Smooth muscle cell of the brain vasculature (primary cell): ENCODE measurements at places on chromosomes 1 and 21.

- no peak for DNase-seq
These were observed 62.0 kb upstream of the ABCG1 start for GRCh38 chr21:42156690-42157605.

DNA sequence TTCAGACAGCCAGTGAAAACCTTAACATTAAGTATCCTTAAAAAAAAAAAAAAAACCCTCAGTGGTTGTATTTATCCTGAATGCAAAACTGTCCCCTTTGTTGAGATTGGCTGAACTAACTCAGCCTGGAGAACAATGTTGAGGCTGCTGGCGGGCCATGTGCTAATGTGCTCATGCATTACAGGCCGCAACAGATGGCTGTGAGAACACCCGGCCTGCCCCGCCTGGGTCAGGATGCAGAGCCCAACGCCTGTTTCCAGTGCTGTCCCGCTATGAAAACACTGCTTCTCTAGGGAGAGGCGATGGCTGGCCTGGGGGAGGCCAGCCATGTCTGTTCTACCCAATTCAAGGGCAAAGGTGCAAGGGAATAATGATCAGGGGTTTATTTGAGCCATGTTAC is 13.8 kb downstream of the OLIG2 start:
- no peak for DNase-seq

GRCh38 chr1:39148942-39149341 is 55.6 kb upstream of the MACF1 start:
- DNase-seq = no peak

DNA sequence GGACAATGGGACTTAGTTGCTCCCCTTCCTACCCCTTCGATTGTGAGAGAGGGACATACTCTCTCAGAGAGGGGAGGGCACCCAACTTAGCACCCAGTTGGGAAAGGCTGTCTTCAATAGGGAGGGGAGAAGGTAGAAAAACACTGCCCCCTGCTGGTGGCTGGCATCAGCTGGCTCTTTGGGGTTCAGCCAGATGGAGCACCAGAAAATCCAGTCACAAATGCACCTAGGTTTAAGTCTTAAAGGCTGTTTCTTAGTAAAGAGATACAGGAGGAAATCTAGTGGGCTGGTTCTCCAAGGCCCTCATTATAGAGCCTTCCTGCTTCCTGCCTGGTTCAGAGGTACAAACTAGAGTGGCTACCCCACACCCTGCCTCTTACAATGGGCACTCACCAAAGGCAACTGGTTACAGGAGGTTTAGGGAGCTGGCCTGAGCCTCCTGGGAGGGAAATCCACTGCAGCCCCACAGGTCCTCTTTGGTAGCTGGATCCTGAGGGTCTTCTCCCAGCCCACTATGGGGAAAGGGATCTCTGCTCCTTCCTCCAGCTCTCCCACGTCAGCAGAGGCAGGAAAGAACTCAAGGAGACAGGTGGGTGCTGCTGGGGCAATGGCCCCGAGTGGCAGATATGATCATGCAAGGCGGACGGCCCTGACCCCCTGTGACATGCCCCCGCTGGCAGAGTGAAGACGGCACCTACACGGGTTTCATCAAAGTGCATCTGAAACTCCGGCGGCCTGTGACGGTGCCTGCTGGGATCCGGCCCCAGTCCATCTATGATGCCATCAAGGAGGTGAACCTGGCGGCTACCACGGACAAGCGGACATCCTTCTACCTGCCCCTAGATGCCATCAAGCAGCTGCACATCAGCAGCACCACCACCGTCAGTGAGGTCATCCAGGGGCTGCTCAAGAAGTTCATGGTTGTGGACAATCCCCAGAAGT is 28.3 kb downstream of the EIF2D start:
- peak; percentile 28 for DNase-seq

- DNase-seq = no peak
These were observed 284.4 kb upstream of the PKN2 start for GRCh38 chr1:88399690-88400089.

DNA sequence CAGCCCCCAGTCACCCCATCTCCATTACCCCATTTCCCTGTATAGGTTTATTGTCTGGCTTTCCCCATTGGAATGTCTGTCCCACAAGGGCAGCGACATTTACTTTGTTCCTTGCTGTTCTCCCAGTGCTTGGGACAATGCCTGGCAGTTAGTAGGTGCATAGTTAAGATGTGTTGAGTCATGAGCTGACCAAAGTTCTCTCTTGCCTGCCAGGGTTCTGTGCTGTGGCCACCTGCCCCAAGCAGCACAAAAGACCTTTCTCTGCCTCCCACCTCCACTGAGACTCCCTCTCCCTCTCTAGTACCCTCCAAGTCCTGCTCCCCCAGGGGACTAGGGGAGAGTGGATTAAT is 40.0 kb downstream of the TMCO4 start:
- DNase-seq = no peak

- DNase-seq = no peak
These were observed 2.2 kb upstream of the USP24 start for GRCh38 chr1:55217226-55217986.

DNA sequence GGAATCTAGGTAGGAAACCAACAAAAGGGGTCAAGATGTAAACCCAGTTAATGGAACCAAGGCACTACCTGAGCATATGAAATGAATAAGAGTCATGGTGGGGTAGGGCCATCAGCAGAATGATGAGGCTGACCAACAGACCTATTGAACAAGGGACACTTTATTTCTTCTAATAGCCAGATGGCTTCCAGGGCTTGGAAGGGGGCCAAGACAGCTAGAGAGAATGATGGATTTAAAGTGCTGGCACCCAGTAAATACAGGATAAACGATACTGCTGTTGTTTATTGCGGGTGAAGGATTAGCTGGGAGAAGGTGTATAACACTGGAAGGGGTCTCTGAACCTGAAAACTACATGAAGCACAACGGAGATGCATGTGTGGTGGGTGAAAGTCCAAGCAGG is 15.6 kb downstream of the DDAH1 start:
- no peak for DNase-seq

DNA sequence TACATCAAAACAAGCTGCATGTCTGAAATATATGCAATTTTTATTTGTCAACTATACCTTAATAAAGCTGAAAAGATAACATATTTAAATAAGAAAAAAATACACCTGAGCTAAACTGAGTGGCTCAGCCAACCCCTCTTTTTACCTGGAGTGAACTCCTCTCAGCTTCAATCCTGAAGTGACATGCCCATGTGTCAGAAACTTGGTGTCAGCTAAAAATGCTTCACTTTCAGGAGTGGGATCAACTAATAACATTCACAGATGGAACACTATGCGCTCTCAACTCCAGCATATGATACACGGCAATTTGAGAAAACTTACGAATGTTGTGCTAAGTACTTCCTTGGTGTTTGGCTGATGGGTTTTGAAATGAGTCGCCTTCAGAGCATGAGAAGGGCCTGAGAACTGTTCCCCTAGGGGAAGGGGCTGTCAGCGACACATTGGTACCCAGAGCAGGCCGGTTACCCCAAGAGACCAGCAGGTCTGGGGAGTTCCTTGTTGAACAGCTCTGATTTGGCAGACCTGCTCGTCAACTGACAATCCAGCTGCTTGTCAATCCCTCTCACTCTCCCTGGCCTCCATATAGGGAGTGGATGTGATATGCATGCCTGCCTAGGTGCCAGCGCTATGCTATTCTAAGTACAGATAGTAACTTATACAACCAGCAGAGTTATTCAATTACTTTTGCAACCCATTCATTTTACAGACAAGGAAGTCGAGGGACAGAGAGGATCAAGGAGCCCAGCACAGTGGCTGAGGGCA is 267.7 kb downstream of the PCP4 start:
- DNase-seq = no peak

GRCh38 chr1:29673228-29673500 is 436.8 kb downstream of the PTPRU start:
- DNase-seq = no peak

DNA sequence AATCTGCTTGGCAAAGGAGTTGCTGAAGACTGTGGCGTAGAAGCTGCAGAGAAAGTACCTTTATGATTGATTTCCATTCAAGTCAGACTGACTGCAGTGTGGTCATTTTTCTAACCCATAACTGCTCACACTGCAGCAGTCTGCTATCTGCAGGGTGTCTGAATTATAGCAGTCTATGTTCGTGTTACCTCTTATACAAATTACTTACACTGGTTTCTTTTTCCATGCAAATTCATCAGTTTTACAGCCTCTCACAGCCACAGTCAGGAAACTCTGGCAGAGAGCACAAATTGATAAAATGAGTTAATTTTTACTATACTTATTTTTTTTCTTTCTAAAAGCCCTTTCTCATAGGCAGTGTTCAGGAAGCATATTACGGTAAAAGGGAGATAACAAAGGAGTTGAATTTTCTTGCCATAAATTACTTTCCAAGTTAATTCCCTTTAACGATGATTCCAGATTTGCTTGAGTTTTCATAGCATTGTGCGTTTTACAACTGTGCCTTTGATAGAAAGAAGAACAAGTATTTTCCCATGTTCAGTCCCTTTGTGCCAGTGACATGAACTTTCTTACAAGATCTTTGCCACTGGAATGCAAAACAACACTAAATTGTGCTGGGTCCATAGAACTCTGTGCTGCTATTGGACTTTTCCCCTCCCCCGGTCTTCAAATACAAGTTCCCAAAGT is 261.5 kb downstream of the NFIA start:
- no peak for DNase-seq
